ENCODE measurements at places on chromosomes 7 and 10.

- DNase-seq, result no peak
Observed at GRCh38 chr7:43879477-43879876, 10.2 kb upstream of the MRPS24 start.

GRCh38 chr7:18337048-18337809 is 158.3 kb upstream of the HDAC9 start:
- no peak for DNase-seq

DNA sequence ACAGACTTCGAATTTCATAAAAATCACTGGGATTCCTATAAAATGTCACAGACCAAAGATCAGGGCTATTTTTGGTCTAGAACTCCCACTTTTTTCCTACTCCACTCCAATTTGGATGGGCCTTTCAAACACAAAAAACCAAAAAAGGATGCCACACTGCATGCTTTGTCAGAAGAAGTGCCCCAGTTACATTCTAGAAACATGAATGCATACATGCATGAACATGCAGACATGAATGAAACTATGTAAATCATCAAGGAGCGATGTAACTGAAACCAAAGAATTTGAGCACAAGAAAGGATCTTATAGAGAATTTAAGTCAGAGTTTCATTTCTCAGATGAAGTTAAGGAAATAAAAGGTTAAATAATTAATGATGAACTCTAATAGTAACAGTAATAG is 31.8 kb upstream of the FAM133B start:
- DNase-seq, result no peak

DNA sequence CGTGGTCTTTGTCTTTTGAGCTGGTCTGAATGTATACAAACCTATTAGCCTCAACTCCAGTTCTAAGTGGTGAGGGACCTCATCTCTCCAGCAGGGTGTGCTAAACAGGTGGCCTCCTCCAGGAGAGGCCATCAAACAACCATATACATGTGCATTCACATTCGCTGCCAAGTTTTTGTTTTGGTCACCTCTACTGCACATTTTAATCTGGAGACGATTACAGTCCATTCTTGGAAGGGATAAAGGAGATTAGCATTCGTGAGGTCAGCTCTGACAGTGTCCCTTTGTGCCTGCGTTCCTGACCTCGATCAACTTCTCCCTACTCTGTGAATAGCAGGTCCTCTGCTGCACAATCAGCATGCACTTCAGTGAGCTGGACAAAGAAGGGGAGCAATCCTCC is 60.8 kb downstream of the RHOBTB1 start:
- no peak for DNase-seq

- no peak for DNase-seq
Observed at GRCh38 chr7:33157781-33158180, 28.4 kb downstream of the BBS9 start.

- DNase-seq, result no peak
Observed at GRCh38 chr10:117370205-117370604, 5.0 kb downstream of the PDZD8 start.

DNA sequence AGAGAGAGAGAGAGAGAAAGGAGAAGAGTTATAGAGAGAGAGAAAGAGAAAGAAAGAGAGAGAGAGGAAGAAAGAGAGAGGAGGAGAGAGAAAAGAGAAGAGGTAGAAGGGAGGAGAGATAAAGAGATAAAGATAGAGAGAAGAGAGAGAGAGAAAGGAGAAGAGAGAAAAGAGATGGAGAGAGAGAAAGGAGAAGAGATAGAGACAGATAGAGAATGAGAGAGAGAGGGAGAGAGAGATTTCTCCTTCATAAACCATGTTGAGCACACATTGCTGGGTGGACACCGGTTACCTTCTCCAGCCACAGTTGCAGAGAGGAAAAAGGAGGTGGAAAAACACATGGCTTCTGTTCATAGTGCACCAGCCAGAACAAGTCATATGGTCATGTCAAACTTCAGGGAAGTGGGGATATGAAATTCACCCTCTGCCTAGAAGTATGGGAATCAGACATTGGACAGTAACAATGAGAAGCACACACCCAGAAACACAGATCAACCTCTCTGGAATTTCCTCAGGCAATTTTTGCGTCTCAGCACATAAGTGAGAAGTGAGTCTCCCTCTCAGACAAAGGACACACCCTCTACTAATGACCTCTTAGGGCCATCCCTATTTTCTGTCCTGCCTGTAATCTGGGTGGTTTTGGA is 172.5 kb upstream of the SVIL start:
- DNase-seq, result no peak

GRCh38 chr10:36051500-36051991 is 409.4 kb upstream of the FZD8 start:
- DNase-seq, result no peak

DNA sequence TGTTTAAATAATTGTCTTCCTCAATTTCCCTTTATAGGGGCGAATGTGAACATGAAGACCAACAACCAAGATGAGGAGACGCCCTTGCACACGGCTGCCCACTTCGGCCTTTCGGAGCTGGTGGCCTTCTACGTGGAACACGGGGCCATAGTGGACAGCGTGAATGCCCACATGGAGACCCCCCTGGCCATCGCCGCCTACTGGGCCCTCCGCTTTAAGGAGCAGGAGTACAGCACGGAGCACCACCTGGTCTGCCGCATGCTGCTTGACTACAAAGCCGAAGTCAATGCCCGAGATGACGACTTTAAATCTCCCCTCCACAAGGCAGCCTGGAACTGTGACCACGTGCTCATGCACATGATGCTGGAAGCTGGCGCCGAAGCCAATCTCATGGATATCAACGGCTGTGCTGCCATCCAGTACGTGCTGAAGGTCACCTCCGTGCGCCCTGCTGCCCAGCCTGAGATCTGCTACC is 42.1 kb downstream of the ASB4 start:
- DNase-seq, result no peak

- DNase-seq, result no peak
Observed at GRCh38 chr10:35399414-35400009, 63.2 kb downstream of the CCNY start.

DNA sequence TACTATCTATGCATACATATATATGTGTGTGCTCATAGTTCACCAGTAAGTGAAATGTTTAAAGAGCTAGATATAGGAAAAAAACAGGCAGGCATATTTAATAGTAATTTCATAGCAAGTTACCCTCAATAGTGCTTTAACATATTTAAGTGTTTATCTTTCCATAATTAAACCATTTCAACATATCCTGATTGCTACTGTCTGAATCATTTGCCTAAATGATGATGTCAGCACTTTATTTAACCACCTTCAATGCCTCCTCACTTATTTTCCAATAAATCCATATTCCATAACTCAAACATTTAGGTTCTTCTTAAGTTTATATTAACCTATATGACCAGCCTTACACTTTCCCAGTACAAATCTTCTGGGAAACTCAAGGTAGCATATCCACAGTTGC is 601.1 kb downstream of the ARL4A start:
- no peak for DNase-seq

DNA sequence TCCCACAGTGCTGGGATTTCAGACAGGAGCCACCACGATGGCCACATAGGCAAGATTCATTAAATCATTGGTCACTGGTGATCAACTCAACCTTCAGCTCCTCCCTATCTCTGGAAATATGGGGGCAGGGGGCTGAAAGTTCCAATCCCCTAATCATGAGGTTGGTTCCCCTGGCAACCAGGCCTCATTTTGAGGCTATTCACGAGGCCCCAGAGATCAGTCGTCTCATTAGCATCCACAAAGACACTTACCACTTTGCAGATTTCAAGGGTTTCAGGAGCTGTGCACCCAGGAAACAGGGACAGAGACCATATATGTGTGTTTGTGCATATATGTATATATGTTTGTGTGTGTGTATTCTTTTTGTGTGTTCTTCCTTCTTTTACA is 7.7 kb upstream of the GUSB start:
- DNase-seq, result no peak

DNA sequence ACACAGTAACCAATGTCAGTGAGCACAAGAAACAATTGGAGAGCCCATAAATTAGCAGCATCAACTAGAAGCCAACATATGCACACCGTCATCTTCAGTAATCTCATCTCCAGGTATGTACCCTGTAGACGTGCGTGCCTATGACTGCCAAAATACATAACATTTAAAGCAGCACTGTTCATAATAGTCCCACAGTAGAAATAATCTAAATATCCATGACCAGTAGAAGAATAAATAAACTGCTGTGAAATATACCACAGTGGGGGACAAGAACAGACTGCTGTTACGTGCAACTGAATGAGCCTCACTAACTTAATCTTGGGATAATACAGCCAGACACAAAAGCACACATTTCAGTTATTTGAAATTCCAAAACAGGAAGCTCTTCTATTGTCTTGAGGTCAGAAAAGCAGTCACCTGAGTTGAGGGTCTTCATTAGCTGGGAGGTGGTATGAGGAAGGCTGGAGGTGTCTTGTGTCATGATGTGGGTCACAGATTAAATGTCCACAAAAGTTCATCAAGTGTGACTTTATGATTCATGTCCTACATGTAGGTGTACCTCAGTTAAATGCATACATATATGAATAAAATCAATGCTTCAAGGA is 454.2 kb upstream of the AKR1E2 start:
- no peak for DNase-seq

- DNase-seq, result no peak
Observed at GRCh38 chr10:42755028-42755451, 27.6 kb upstream of the BMS1 start.

- DNase-seq, result no peak
Observed at GRCh38 chr7:51455948-51456347, 139.3 kb upstream of the COBL start.

- DNase-seq, result no peak
Observed at GRCh38 chr10:78518224-78518623, 484.6 kb downstream of the RPS24 start.

DNA sequence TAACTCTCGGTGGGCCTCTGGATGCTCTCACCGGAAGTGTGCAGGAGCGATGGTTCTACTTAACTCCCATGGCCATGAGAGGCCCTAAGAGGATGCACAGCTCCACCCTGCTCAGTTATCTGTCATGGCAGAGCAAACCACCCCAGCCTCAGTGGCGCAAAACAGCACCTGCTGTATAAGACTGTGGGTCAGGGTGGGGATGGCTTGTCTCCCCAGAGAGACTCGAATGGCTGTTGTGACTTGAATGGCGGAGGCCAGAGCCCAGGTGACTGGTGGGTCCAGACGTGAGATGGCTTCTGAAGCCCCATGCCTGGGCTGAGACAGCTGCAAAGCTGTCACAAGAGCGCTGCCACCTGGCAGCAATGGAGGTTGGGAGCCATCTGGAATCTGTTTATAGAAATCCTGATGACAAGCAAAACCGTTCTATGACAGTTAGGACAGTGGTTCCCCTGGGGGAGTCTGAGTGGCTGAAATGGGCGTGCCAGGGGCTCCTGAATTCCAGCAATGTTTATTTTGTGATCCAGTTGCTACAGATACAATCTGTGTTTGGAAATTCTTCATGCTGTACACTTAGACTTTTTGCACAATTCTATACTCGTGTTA is 490.5 kb downstream of the TCERG1L start:
- no peak for DNase-seq

DNA sequence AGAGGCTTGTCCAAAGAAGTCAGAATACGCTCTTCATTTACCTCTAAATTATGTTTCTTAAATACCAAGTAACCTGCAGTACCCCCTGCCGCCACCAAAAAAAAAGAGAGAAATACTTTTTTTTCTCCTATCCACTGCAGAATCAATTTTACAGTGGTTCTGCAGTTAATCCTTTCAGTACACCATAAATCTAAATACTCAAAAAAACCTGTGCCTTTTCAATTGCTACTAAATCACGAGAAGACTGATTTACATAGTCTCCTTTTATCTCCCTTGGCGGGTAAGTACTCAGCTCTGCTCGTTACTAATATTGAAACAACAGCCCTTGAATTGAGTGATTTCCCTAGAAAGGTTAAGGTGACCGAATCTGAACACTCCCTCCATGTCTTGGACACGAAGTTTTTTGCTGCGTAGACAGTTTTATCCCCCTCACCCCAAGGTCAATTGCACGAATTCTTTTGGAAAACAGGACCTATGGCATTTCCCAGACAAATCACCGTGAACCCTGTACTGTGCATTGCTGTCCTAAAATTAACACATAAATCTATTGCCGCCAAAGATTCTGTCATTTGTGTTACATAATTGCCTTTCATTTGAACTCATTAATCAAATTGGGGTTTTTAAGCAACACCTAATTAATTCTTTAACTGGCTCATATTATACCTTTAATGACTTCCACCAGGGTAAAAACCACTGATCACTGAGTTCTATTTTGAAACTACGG is 512 bp upstream of the VIM start:
- no peak for DNase-seq

DNA sequence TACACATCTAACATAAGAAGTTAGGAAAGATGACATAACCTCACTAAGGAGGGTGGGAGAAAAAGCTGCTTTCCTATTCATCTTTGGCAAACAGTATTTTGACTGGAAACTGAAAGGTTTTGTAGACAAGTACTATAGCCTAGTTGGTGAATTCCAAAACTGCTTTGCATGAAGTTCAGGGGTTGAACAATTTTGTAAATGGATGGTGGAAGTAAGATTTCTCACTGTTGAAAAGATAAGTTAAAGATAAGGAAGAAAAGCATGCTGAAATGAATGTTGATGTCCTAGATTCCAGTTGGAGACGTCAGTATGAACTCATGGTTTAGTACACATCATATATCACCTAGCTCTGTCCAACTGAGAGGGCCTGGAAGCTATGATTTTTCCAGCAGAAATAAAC is 159.1 kb upstream of the FEZF1 start:
- DNase-seq, result no peak

- DNase-seq, result no peak
Observed at GRCh38 chr7:134548877-134549276, at the start of gene AKR1B15. TSS of gene AKR1B15 (plus strand) at chr7:134549110. CDS start at chr7:134564620, 15,510 bp downstream.

DNA sequence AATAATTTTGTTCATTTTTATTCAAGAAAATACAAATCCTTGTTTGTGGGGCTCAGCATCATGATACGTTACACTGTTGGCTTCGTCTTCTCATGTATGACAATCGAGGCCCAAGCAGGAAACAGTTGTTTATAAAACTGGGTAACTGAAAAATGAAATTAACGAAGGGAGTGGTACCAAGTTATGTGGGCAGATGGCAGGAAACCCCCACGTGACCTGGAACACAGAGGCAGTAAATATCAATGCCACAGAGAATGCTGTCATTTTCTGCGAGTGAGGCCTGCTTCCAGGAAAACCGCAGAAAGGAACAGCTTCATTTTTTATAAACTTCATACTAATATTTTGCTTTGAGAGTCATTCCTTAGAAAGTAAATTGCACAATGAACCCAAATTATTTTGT is 201.0 kb upstream of the ADARB2 start:
- DNase-seq, result peak; percentile 53

DNA sequence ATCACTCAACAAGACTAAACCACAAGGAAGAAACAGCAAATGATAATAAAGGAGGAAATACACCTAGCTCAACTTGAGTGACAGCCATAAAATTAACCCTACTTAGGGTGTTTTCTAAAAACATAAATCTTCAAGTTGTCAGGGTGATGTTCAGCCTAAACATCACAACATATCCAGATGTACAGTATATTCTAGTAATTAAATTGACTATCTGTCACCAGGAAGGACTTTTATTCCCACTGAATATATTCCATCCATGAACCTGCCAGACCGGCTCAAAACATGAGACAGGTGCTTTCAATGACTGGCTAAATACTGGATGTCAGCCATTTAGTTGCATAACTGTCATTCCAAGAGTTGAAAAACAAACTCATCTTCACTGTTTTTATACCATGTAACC is 298.1 kb upstream of the NEBL start:
- no peak for DNase-seq

- no peak for DNase-seq
Observed at GRCh38 chr7:30164567-30164966, 29.8 kb downstream of the MTURN start.

GRCh38 chr10:32931593-32931992 is 26.4 kb downstream of the ITGB1 start:
- DNase-seq, result no peak
